Daoy (cell line): ENCODE measurements at places on chromosomes 5 and 9. TPM values are rescaled to one million over a fixed set of nuclear protein-coding genes. Genes with fewer than 3 reads are reported as not detected.

Gene PRXL2C
- 19.1 and 45.5 TPM in 2 replicates for total RNA-seq

Gene NEURL1B
- 2.6 and 2.8 TPM in 2 replicates for total RNA-seq

Gene IFNA2
- not detected in 2 replicates for total RNA-seq

Gene LMX1B
- total RNA-seq = 1.5 and 4.6 TPM in 2 replicates

Gene EQTN
- not detected in 2 replicates for total RNA-seq

Gene FREM1
- total RNA-seq = not detected in 2 replicates

Gene FOXD4L3
- not detected in 2 replicates for total RNA-seq

Gene S1PR3
- total RNA-seq = 13.1 and 13.7 TPM in 2 replicates

Gene IFNB1
- total RNA-seq = not detected in 2 replicates

Gene RABGAP1
- 13.7 and 19.1 TPM in 2 replicates for total RNA-seq

Gene KCNIP1
- 1.9 and 3.9 TPM in 2 replicates for total RNA-seq

Gene GRXCR2
- total RNA-seq = not detected in 2 replicates

Gene FOXD4L6
- total RNA-seq = not detected in 2 replicates

Gene GGTA1
- not detected in 2 replicates for total RNA-seq

Gene PDE8B
- total RNA-seq = 0.29 and 1.6 TPM in 2 replicates

Gene LIFR
- total RNA-seq = 7.4 and 10.1 TPM in 2 replicates

Gene TYRP1
- 4.5 and 5.8 TPM in 2 replicates for total RNA-seq

Gene CCL27
- total RNA-seq = not detected in 2 replicates
